Posterior vena cava (tissue), 2 donors: ENCODE measurements at places on chromosomes 1 and 21. TPM values are rescaled to one million over a fixed set of nuclear protein-coding genes. Genes with fewer than 3 reads are reported as not detected.

GRCh38 chr1:76511558-76512179 lies 355.6 kb upstream of the ST6GALNAC5 start:
- no peak for DNase-seq

- DNase-seq = no peak
These were observed 30.3 kb downstream of the INTS7 start for GRCh38 chr1:212004895-212005608.

- DNase-seq = no peak
These were observed 87.5 kb upstream of the KCTD3 start for GRCh38 chr1:215479567-215479966.

DNA sequence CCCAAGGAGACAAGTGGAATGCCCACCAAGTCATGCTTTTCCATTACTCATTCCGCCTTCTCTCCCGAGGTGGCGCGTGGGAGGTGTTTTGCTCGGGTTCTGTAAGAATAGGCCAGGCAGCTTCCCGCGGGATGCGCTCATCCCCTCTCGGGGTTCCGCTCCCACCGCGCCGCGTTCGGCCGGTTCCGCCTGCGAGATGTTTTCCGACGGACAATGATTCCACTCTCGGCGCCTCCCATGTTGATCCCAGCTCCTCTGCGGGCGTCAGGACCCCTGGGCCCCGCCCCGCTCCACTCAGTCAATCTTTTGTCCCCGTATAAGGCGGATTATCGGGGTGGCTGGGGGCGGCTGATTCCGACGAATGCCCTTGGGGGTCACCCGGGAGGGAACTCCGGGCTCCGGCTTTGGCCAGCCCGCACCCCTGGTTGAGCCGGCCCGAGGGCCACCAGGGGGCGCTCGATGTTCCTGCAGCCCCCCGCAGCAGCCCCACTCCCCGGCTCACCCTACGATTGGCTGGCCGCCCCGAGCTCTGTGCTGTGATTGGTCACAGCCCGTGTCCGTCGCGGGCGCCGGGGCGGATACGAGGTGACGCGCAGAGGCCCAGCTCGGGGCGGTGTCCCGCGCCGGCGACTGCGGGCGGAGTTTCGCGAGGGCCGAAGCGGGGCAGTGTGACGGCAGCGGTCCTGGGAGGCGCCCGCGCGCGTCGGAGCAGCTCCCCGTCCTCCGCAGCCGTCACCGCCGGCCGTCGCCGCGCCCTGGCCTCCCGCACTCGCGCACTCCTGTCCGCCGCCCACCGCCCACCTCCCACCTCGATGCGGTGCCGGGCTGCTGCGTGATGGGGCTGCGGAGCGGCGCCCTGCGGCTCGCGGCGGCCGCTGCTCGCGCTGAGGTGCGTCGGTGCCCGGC lies at the start of gene KIF1B:
Gene KIF1B, plus strand, starts transcription at position 666 of the 906 bp plus-strand sequence. CDS start 21,759 bp downstream, outside the sequence.
- DNase-seq = peak; percentile 100

- no peak for DNase-seq
These were observed 121.9 kb downstream of the CAPN8 start for GRCh38 chr1:223543560-223543959.

- no peak for DNase-seq
These were observed 110.8 kb upstream of the KAZN start for GRCh38 chr1:14487671-14488070.

DNA sequence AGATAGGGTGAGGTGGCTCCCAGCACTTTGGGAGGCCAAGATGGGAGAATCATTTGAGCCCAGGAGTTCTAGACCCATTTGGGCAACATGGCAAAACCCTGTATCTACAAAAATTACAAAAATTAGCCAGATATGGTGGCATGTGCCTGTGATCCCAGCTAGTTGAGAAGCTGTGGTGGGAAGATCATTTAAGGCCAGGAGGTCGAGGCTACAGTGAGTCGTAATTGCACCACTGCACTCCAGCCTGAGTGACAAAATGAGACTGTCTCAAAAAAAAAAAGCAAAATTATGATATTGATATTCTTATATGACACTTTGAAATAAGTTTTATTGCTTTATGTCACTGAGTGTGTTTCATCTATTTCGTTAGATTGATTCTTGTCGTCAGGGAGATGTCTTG lies 7.4 kb downstream of the ACADM start:
- DNase-seq = no peak

GRCh38 chr1:165426745-165427144 lies 18.2 kb downstream of the RXRG start:
- no peak for DNase-seq

DNA sequence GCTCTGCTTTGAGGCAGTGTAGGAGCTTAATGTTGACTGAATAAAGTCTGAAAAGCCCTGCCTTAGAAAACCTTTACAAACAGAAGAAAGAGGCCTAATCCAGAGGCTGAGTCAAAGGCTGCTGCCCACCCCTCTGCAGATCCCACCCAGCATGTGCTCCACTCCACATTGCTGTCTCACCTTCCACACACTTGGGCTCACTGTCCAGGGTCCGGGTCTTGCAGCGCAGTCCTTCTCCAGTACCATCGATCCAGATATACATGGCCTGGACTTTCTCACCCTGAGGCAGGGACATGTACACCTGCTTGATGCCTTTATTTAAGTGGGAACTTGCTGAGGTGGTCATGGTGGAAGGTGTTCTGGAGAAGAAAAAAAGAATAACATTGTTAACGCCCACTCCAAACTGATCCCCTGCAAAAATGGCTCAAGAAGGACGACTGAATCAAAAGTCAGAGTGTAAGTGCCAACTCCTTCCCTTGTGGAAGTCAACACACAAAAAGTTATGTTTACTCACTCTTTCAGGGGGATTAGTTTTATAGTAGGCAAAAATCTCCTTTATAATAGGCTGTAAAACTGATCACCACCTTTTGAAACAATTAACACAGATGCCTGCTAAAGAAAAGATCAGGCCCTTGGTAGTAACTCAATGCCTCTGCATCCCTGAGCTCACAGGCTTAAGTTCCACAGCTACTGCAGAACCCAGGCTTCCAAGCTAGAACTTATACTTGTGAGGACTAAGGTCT lies 3.0 kb downstream of the GLUL start:
- no peak for DNase-seq

GRCh38 chr1:178739285-178740045 lies 14.4 kb downstream of the RALGPS2 start:
- no peak for DNase-seq

- no peak for DNase-seq
These were observed 6.1 kb downstream of the TFF3 start for GRCh38 chr21:42308914-42309752.

The AADACL3 gene
- not detected for total RNA-seq

The AGBL4 gene
- total RNA-seq = not detected

The B3GALT5 gene
- 0.19 TPM for total RNA-seq

The NUDC gene
- total RNA-seq = 43.0 TPM
